Ovary (tissue), 10 donors: ENCODE measurements at places on chromosomes 5 and 9. TPM values are rescaled to one million over a fixed set of nuclear protein-coding genes. Genes with fewer than 3 reads are reported as not detected.

GRCh38 chr5:146520731-146521130 lies 4.7 kb upstream of the GPR151 start:
- no peaks in the 10 kb centered on the region for H3K4me1 ChIP-seq
- no peak for DNase-seq
- H3K27ac ChIP-seq, result no peak overlapping the region

- no peaks in the 10 kb centered on the region for H3K4me1 ChIP-seq
- no peak overlapping the region for H3K4me3 ChIP-seq
- H3K36me3 ChIP-seq, result no peaks in the 10 kb centered on the region
- no peaks in the 10 kb centered on the region for H3K27me3 ChIP-seq
These were observed 282.4 kb downstream of the EFNA5 start for GRCh38 chr5:107388141-107388861.

DNA sequence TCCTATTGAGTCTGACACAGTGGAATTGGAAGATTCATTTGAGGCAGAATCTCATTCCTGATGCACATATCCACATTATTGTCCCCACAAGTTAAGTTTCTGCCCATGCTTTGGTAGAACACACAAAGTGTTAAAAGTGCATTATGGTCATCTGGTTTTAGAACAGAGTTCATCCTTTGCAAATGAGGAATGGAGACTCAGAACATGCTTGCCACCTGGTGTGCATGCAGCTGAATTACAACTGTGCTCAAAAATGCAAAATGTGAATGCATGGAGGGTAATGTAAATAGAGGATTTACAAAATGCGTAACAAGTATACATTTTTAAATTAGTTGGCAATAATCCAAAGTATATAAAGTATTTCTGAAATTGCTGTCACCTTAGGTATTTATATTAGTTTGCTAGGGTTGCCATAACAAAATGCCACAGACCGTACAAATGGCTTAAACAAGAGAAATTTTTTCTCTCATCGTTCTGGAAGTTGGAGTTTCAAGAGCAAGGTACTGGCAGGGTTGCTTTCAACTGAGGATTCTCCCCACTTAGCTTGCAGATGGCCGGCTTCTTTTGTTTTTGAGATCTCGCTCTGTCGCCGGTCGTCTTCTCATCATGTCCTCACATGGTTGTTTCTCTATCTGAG lies 671.1 kb downstream of the TAF11L14 start:
- no peak overlapping the region for H3K4me3 ChIP-seq
- no peaks in the 10 kb centered on the region for H3K36me3 ChIP-seq
- no peak for DNase-seq
- H3K27me3 ChIP-seq, result no peaks in the 10 kb centered on the region

DNA sequence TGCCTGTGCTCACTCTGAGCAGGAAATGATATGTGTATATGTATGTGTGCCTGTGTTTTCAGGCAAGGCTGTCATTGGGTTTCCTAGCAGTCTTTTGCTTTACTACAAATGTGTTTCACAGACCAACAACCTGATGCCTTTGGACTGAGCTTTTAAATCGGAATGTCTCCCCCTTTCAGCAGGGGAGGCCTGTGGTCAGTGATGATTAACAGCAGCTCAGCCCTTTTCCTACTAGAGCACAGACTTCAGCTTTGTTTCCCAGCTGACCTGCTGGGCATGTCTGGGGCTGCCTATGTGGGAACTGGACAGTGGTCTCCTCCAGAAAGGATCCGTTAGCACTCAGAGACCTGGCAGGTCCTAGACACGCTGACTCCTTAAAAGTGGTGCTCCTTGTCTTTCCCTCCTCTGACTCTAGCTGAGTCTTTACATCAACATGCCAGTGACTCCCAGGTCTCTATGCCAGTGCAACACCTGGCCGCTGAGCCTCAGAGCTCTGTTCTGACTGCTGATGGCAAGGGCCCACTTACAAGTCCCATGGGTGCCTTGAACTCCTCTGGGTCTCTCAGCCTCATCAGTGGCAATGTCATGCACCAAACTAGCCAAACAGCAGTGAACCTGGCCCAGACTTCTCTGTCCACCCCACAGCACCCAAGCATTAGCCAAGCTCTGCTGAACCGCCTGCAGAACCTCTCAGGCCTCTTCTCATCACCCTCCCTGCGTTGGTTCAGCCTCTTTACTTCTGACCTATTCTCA lies 7.7 kb downstream of the MACROH2A1 start:
- peaks cover 3% of the 10 kb centered on the region for H3K4me1 ChIP-seq
- H3K36me3 ChIP-seq, result no peaks in the 10 kb centered on the region
- no peak for DNase-seq
- H3K4me3 ChIP-seq, result no peak overlapping the region

GRCh38 chr5:123835421-123835820 lies 323.4 kb downstream of the CSNK1G3 start:
- H3K4me3 ChIP-seq, result no peak overlapping the region
- H3K4me1 ChIP-seq, result no peaks in the 10 kb centered on the region
- no peaks in the 10 kb centered on the region for H3K36me3 ChIP-seq
- no peaks in the 10 kb centered on the region for H3K27me3 ChIP-seq
- no peak overlapping the region for H3K27ac ChIP-seq

- H3K27me3 ChIP-seq, result no peaks in the 10 kb centered on the region
- no peak for DNase-seq
- H3K4me1 ChIP-seq, result no peaks in the 10 kb centered on the region
- no peak overlapping the region for H3K4me3 ChIP-seq
These were observed 252.7 kb upstream of the GRIA1 start for GRCh38 chr5:153237671-153238332.

DNA sequence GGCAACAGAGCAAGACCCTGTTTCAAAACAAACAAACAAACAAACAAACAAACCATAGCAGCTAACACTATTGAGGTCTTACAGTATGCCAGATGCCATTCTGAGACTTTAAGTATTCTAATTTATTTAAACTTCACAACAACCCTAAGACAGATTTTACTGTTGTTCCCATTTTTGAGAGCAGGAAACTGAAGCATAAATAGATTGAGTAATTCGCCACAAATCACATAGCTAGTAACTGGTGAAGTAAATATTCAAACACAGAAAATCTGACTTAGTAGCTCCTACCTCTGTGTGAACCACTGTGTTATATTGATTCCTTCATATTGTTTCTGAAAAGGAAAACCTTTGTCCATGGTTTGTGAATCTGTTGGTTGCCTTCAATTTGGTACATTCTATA lies 98.4 kb downstream of the UNC13B start:
- no peaks in the 10 kb centered on the region for H3K36me3 ChIP-seq
- H3K27ac ChIP-seq, result no peak overlapping the region
- DNase-seq, result no peak
- no peaks in the 10 kb centered on the region for H3K4me1 ChIP-seq
- H3K27me3 ChIP-seq, result no peaks in the 10 kb centered on the region

GRCh38 chr5:53418826-53419658 lies 61.4 kb upstream of the FST start:
- H3K27ac ChIP-seq, result no peak overlapping the region
- no peaks in the 10 kb centered on the region for H3K36me3 ChIP-seq

- H3K36me3 ChIP-seq, result no peaks in the 10 kb centered on the region
- H3K27ac ChIP-seq, result no peak overlapping the region
- no peaks in the 10 kb centered on the region for H3K27me3 ChIP-seq
- peaks cover 5% of the 10 kb centered on the region for H3K4me1 ChIP-seq
These were observed 330.6 kb downstream of the NR2F1-AS1 start for GRCh38 chr5:93250424-93250823.

DNA sequence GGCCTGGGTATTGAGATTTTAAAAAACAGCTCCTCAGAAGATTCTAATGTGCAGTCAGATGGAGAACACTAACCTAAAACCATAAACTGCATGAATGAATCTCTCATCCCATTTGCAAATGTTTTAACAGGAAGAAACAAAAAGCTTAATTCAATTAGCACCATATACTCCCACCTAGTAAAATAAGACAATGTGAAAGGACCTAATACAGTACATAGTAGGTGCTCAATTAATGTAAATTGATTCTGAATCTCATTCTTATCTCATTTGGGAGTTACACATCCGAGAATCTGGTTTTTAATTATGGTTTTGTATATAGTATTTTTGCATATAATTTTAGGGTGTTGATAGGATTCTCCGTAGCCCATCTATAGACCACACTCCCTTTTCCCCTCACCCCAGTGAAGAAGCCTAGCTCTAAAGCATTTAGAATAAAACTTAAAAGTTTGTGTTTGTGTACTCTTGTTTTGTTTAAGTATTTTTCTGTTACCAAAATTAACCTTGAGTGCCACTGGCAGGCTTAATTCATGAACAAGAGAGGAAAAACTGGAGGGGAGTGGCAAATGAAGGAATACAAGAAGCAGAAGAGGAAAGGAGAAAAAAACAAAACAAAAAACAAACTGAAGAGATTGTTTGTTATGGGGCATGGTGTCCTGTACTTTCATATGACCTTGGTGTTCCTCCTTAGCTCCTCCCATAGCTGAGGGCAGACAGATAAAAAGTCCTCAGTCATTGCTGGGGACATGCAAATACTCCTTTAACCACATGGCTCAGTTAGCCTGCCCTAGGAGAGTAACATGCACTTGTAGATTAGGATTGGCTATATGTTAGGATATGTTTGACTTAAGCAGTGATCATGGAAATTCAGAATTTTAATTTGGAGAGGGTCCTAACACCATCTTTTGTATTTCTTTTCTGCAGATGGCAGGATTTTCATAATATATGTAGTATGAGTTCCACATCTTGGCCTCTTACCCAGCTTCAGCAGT lies 1.2 kb downstream of the RNF14 start:
- peaks cover 2% of the 10 kb centered on the region for H3K4me1 ChIP-seq
- no peak for DNase-seq
- H3K27me3 ChIP-seq, result no peaks in the 10 kb centered on the region
- peak overlapping the region; percentile 86 for H3K4me3 ChIP-seq

GRCh38 chr5:134142052-134142451 lies 27.6 kb downstream of the TCF7 start:
- no peaks in the 10 kb centered on the region for H3K27me3 ChIP-seq
- H3K36me3 ChIP-seq, result no peaks in the 10 kb centered on the region
- no peak for DNase-seq
- no peak overlapping the region for H3K4me3 ChIP-seq
- no peak overlapping the region for H3K27ac ChIP-seq
- peaks cover 1% of the 10 kb centered on the region for H3K4me1 ChIP-seq

- H3K4me3 ChIP-seq, result no peak overlapping the region
- no peaks in the 10 kb centered on the region for H3K4me1 ChIP-seq
- no peaks in the 10 kb centered on the region for H3K27me3 ChIP-seq
These were observed 307.9 kb downstream of the FBXL7 start for GRCh38 chr5:15807871-15808270.

GRCh38 chr9:128394379-128395168 lies 23.4 kb downstream of the URM1 start:
- H3K27me3 ChIP-seq, result no peaks in the 10 kb centered on the region
- H3K36me3 ChIP-seq, result no peaks in the 10 kb centered on the region
- H3K27ac ChIP-seq, result no peak overlapping the region
- no peak for DNase-seq
- no peak overlapping the region for H3K4me3 ChIP-seq
- no peaks in the 10 kb centered on the region for H3K4me1 ChIP-seq

The FOXD4L4 gene
- total RNA-seq, result 0.11 TPM

The SIMC1 gene
- total RNA-seq, result 69.5 TPM

The LCP2 gene
- 15.7 TPM for total RNA-seq

The KCNT1 gene
- 10.5 TPM for total RNA-seq

The TAF11L5 gene
- not detected for total RNA-seq

The MCIDAS gene
- 1.5 TPM for total RNA-seq

The TRPM3 gene
- total RNA-seq, result 18.5 TPM
